Neural crest cell (in vitro differentiated cells): ENCODE measurements at places on chromosomes 13 and 19.

- H3K4me1 ChIP-seq, result peaks cover 6% of the 10 kb centered on the region
- no peak overlapping the region for H3K4me3 ChIP-seq
- no peaks in the 10 kb centered on the region for H3K36me3 ChIP-seq
- DNase-seq, result no peak
- no peak overlapping the region for H3K27ac ChIP-seq
Measured at GRCh38 chr13:76820759-76821158, 65.4 kb downstream of the KCTD12 start.

GRCh38 chr19:52140032-52140710 lies 433 bp upstream of the ZNF616 start:
- no peak for DNase-seq
- H3K4me1 ChIP-seq, result peaks cover 22% of the 10 kb centered on the region
- no peak overlapping the region for H3K27ac ChIP-seq
- peaks cover 48% of the 10 kb centered on the region for H3K36me3 ChIP-seq
- H3K4me3 ChIP-seq, result peak overlapping the region; percentile 98

DNA sequence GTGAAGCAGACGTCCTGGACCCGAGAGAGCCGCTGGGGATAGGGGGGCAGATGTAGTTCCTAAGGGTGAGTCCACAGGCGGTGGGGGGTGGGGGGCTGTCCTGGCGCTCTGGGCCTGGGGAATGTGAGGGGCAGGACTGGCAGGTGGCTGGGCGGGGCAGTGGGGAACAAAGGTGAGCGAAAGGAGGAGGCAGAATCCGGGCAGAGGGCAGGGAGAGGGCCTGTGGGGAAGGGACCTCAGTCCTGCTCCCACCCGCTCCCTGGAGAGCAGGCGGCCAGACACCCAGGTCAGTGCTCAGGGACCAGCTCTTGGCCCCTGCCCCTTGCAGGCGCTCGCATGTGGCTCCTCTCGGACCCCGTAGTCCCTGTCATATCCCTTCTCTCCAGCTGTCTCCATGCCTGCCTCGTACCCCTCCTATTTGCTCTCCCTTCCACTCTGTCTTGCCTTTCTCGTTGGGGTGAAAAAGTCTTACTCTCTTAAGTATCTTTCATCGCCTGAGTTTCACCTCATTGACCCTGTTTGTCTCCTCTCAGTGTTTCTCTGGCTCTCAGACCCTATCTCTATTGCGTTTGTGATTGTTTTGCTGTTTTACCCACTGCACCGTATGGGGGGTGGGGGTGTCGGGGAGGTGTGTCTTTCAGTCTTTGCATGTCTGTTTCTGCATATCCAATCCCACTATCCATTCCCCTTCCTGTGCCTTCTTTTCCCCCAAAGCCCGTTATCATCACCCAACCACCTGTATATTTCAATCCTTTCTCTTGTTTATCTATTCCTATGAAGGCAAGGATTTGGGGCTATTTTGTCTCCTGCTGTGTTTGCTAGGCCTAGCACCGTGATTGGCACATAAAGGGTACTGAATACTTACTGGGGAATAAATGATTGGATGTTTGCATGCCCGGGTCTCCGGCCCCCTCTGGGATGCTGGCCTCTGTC lies 5.8 kb downstream of the SPHK2 start:
- peaks cover 39% of the 10 kb centered on the region for H3K4me1 ChIP-seq
- peak overlapping the region; percentile 83 for H3K27ac ChIP-seq
- H3K4me3 ChIP-seq, result peak overlapping the region; percentile 87
- DNase-seq, result no peak

DNA sequence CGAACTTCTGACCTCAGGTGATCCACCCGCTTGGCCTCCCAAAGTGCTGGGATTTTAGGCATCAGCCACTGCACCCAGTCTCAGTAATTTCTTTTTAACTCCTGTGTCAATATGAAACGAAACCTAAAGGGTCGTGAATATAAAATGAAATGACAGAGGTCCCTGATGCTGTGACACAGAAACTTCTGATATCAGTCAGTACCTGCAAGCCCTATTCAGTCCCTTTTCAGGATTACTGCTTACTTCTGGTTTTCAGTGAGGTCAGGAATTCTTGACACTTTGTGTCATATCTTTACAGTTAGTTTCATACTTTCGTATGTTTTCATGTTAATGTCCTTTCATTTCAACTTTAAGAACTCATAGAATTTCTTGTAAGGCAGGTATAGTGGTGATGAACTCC lies 58.7 kb downstream of the RNF17 start:
- peaks cover 9% of the 10 kb centered on the region for H3K36me3 ChIP-seq
- H3K4me1 ChIP-seq, result no peaks in the 10 kb centered on the region
- no peak overlapping the region for H3K4me3 ChIP-seq
- no peaks in the 10 kb centered on the region for H3K27me3 ChIP-seq

- H3K4me1 ChIP-seq, result peaks cover 38% of the 10 kb centered on the region
- peaks cover 9% of the 10 kb centered on the region for H3K36me3 ChIP-seq
- H3K27ac ChIP-seq, result no peak overlapping the region
- no peak overlapping the region for H3K4me3 ChIP-seq
Measured at GRCh38 chr13:98512774-98513665, 63.9 kb downstream of the STK24 start.

DNA sequence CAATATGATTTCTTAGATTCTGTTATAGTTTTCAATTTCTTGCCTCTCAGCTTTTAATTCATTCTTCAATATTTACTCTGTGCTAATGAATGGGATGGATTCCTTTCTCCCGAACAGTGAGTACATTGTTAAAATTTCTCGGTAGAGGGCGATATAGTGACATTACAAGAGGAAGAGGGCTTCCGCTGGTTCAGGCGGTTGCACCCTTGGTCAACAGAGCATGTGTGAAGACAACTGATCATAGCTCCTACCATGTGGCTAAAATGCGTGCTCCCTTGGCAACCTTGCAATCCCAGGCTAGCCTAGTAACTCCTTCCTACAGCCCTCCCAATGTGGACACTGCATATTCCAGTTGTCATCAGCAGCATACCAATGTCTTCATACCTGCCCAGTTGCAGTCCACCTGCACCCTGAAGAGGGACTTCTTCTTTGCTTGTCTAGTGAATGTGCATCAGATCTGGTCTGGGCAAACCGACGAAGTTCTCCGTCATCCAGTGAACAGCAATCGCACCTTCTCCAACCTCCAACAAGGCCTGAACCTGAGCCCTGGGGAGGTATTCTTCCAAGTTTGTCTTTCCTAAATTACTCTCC lies 653.0 kb upstream of the GPC6 start:
- no peak overlapping the region for H3K27ac ChIP-seq
- H3K4me1 ChIP-seq, result peaks cover 7% of the 10 kb centered on the region
- DNase-seq, result no peak
